ENCODE measurements at places on chromosomes 1 and 21.

DNA sequence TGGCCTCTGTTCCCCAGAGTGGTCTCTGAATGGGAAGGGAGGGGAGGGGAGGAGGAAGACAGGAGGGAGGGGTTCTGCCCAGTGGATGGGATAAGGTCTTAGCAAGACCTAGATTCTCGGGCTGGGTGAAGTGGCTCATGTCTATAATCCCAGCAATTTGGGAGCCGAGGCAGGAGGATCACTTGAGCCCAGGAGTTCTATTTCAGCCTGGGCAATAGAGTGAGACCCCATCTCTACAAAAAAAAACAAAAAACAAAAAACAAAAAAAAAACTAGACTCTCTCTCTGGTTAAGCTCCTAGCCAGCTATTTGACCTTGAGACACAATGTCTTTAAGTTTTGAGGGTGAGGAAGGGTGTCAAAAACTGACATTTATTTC, 11.4 kb downstream of the UQCRHL start:
- no peak for DNase-seq

DNA sequence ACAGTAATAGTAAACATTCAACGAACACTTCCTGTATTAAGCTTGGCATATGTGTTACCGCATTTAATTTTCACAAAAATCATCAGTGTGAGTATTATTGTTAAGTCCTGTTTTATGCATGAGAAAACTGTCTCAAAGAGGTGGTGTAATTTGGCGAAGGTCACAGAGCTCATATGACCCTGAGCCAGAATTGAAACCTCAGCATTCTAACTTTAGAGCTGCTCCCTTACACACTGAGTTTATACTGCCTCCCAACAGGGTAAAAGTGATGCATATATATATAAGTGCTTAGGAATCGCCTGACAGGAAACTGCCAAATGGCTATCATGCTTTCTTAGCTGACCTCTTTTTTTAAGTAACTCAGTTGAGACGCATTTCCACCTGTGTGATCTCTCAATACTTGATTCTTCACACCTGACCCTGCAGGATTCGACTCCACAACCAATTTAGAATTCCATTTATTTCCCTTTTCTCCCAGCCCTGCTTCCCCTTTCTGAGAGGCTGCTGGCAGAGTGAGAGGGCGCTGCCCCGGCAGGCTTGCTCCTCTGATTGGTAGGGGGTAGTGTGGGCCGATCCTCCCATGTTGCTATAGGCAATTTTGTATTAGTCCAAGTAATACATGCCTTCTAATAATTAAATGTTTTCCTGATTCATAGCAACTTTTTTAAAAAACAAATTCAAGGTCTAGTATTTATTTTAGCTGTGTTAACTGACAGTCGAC, 40.5 kb downstream of the ZBTB40 start:
- DNase-seq = no peak

DNA sequence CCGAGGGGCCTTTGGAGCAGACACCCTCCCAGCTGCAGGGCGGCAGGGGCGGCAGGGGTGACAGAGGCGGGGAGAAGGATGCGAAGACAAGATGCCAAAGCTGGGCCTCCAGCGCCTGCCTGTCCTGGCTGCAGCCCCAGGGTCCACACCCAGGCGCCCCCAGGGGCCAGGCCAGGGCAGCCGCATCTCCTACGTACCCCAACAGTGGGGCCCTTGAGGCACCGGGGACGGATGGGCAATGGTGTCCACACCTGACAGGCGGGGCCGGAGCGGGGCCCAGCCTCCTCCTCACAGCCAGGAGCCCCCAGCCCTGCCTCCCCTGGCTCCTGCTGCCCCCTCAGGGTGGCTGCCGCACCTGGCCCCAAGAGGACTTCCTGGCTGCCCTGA, 7.2 kb downstream of the B3GALT6 start:
- DNase-seq = no peak

DNA sequence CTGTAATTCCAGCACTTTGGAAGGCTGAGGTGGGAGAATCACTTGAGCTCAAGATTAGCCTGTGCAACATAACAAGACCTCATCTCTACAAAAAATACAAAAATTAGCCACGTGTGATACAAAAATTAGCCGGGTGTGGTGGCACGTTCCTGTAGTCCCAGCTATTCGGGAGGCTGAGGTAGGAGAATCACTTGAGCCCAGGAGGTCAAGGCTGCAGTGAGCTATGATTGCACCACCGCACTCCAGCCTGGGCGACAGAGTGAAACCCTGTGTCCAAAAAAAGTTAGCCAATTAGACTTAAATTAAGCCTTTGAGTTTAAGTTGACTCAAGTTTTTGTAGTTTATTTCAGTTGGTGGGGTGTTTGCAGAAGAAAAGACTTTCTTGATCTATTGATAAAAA, 11.8 kb downstream of the CXADR start:
- no peak for DNase-seq

DNA sequence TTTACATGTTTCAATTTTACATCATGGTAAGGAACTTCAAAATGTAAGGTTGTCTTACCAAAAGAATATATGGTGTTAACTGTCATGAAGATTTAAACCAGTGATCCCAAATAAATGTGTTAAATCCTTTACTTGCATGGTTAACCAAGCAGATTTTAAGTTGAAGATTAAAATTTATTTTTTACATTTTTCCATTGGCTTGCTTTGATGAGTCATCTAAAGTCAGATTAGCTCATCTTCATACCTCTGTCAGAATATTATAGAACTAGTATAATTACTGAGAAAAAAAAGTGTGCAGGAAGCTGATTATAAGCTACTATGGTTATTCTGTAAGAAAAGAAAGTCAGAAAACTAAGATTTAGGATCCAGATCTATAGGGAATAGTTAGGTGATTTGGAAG, 95.3 kb upstream of the DPH5 start:
- no peak for DNase-seq

- DNase-seq = no peak
These were observed 38.4 kb downstream of the NOS1AP start for GRCh38 chr1:162107911-162108310.

DNA sequence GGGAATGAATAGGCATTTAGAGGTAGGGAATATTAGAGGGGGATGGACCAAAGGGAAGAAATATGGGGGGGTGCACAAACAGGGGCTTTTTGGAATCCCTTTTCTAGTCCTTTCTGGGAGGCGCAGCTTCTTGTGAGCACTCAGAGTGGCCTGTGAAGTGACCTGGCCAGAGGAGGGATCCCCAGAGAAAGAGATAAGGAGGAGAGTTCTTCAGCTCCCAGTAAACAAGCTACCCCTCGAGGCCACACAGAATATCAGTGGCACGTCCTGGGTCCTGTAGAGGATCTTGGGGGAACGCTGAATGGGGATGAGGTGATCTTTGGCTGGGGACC, 19.4 kb downstream of the VANGL2 start:
- no peak for DNase-seq

- DNase-seq = peak; percentile 25
These were observed 215.5 kb upstream of the USP25 start for GRCh38 chr21:15514073-15514946.

GRCh38 chr1:205241366-205242030, 13.8 kb downstream of the TMCC2 start:
- no peak for DNase-seq

- DNase-seq = no peak
These were observed 261.5 kb downstream of the NFIA start for GRCh38 chr1:61343734-61344420.

DNA sequence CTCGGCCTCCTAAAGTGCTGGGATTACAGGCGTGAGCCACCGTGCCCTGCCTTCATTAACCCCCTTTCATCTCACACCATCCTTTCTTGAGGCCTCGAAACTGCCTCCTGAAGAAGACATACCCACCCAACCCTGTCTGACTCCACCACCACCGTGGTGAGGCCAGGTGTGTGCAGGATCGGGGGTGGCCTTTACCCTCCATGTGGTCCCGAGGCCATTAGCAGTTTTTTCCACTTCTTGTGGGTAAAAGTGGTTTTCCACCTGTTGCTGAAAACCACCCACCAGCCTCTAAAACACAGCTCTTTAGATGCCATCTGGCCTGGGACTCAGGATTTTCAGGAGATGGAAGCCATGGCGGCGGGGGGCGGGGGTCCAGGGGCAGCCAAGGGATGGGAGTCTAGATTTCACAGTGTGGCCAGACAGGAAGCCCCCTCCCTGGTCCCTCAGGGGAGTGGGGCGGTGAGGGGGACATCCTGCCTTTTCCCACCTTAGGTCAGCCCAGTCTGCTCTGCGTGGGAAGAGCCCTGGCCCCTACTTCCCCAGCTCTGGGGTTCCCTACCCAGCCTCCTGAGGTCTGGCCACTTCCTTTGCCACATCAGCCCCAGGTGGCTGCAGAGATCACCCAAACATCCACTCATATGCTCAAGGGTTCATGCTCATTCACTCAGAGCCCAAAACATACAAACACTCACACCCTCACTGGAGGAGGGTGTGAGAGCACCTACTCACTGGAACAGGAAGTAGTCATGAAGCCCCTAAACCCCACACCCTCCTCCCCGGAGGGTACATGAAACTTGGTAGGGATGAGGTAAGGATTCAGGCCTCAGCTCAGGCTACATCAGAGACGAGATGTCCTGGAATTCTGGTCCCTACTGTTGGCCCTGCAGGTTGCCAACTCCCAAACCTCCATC, 2.3 kb downstream of the FGR start:
- peak; percentile 45 for DNase-seq

GRCh38 chr1:159763686-159764085, 17.1 kb upstream of the DUSP23 start:
- no peak for DNase-seq

GRCh38 chr21:24290151-24290833, 1317.0 kb downstream of the MRPL39 start:
- peak; percentile 1 for DNase-seq
